Stimulated activated CD4-positive, alpha-beta T cell treated with anti-CD3 and anti-CD28 coated beads, Interleukin-15, amount 100 ng/mL, for 24 hours (primary cell): ENCODE measurements at places on chromosomes 11 and 22.
A peak's percentile ranks its signal among the peaks of the same experiment; 100 is the strongest.

- DNase-seq = peak; percentile 77
These were observed 26.5 kb upstream of the UBASH3B start for GRCh38 chr11:122628810-122629555.

DNA sequence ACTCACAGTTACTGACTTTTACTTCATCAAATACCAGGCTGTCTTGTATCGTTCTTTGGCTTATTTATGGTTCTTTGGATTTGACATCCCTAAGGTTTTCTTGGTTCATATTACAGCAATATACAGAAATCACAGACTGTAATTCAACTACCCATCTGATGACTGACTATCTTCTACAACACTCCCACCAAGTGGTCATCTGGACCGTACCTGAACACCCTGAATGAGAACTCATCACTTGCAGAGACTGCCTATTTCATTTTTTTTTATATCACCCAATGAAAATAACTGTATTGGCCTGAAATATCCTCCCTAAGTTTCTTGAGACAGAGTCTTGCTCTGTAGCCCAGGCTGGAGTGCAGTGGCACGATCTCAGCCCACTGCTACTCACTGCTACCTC lies 9.5 kb upstream of the UPB1 start:
- no peak for DNase-seq

DNA sequence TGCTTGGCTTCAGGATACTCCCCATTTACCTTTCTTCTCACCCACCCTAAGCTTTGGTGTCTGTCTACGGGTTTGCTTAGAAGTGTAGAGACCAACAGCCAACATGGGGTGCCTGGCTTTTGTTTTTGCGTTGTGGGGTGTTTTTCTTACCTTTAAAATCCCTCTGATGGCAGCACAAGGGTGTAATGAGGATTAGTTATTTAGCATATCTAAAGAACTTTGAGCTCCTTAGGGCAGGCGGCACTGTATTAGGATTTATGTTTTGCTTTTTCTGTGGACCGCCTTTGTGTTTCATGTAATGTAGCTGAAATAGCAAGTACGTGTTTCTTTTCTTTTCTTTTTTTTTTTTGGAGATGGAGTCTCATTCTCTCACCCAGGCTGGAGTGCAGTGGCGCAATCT lies 8.9 kb downstream of the AP2A2 start:
- DNase-seq = no peak

GRCh38 chr22:36073476-36073875 lies 44.9 kb upstream of the RBFOX2 start:
- DNase-seq = no peak

DNA sequence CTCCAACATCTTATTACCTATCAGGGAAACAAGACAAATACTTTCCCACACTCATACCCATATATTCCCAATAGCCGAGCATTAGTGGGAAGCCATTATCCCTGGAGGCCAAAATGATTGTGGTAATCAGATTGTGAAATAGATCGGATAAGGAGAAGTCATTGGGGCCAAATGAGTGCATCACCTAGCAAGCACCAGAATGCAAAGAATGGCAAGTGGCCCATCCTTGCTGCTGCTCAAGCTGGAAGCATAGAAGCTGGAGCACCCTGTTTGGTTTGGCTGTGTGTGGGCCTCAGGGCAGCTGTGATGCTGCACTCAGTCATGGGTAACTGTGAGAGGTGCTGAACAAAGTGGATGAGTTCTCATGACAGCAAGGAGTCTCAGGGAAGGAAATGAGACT lies 18.7 kb upstream of the DBX1 start:
- DNase-seq = no peak

DNA sequence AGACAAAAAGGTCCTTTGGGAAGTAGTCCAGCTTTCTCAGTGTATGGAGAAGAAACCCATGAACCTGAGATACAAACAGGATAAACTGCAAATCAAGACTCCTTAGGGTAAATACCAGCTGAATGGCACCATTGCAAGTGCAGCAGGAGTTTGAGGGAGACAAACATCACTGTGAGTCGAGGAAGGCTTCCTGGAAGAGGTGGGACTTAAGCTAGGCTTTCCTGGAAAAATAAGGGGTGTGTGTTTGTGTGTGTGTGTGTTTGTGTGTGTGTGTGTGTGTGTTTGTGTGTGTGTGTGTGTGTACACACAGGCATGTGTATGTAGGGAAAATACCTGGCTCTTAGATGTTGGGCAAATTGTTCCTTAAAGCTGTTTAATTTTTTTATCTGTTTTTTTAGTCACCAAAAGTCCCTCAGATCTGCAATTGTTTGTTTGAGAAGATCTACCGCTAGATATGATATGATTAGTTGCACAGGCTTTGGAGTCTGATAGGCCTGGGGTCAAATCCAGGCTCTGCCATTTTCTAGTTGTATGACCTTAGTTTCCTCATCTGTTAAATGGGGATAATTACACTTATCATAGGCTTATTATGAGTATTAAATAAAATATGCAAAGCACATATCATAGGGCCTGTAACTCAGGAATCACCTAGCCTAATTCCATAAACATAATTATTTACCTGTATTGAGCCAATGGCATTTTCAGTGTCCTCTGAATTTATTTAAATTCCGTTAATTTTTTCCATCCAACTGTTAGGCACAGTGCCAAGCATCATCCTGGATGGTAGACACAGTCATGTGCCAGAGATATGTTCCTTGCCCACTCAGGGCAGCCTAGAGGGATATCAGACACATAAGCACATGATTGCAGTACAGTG lies 85.6 kb upstream of the EED start:
- no peak for DNase-seq

DNA sequence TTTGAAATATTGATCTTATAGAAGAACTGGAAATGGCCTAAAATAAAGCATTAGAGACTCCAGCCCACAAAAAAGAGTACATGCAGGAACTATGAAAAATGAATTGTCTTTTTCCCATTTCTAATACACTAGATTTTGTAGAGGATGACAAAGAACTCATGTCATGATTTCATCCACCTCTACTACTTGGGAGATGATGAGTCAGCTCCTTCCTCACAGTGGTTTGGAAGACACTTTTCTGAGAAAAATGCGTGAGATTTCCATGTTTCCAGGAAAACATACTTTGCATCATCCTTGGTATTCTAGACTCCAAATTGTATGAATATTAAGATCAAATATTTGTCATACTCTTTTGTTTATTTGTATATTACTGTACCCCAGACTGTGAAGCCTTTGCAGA lies 500.5 kb downstream of the FAM181B start:
- no peak for DNase-seq

- peak; percentile 16 for DNase-seq
These were observed 10.2 kb downstream of the LRRC74B start for GRCh38 chr22:21055880-21056319.

DNA sequence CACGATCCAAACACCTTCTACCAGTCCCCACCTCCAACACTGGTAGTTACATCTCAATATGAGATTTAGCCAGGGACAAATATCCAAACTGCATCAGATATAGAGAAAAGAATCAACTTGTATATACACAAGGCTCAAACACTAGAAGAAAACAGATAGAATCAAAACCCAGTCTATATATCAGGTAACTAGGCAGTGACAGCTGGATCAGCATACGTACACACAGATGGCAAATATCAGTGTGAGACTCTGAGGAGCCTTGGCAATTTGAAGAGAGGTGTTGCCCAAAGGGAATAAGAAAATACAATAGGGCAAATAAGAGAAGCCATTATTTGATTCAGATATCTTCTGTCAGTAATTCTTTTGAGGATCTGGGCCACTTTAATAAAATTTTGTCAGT lies 951.3 kb upstream of the CHORDC1 start:
- no peak for DNase-seq

DNA sequence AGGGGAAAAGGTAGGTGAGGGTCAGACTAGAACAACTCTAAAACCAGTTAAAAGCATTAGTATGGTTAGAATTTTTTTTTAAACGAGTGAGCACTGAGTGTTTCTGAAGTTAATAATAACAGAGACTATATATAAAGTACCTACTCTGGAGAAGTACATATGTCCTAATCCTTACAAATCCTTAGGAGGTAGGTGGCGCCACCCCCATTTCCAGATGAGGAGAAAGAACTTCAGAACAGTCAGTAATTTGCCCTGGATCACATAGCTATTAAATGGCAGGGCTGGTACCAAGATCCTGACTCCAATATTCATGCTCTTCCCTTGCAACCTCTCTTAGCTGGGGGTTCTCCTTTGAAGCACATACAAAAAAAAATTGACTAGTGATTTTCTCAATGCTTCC lies 80.5 kb downstream of the CLPB start:
- DNase-seq = no peak

DNA sequence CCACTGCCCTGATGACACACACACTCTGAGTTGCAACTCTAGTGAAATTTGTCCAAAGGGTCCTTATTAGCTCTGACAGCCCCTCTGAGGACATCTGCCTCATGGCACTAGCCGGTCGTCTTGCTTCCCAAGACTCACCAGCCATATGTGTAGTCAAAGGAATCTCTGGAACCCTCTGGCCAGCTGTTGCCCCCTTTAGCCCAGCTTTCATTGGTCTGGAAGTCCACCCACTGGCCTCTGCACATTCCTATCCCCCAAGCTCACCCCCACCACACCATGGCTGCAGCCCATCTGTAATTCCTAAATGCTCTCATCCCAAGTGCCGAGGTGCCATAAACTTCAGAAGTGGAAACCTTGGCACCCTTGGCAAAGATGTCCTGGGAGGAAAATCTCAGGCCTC lies 24.3 kb downstream of the SYT7 start:
- DNase-seq = no peak

GRCh38 chr22:38578505-38578904 lies 8.5 kb upstream of the DMC1 start:
- DNase-seq = no peak
